Activated CD4-positive, alpha-beta T cell treated with anti-CD3 and anti-CD28 coated beads, Interleukin-2, amount 10 ng/mL, durations not matched to agents 7 days and 5 days (primary cell): ENCODE measurements at places on chromosomes 6 and 20.
A peak's percentile ranks its signal among the peaks of the same experiment; 100 is the strongest.

- no peak for DNase-seq
Observed at GRCh38 chr6:81981812-81982211, 229.3 kb upstream of the TENT5A start.

GRCh38 chr20:9260027-9260426, 191.1 kb downstream of the PLCB4 start:
- DNase-seq: no peak

- DNase-seq: no peak
Observed at GRCh38 chr6:17349427-17349826, 44.0 kb upstream of the CAP2 start.

GRCh38 chr6:135909737-135910387, 58.4 kb downstream of the PDE7B start:
- peak; percentile 81 for DNase-seq

- DNase-seq: no peak
Observed at GRCh38 chr6:12324099-12324498, 33.9 kb downstream of the EDN1 start.

- DNase-seq: no peak
Observed at GRCh38 chr6:125886914-125887313, 69.7 kb upstream of the HINT3 start.

DNA sequence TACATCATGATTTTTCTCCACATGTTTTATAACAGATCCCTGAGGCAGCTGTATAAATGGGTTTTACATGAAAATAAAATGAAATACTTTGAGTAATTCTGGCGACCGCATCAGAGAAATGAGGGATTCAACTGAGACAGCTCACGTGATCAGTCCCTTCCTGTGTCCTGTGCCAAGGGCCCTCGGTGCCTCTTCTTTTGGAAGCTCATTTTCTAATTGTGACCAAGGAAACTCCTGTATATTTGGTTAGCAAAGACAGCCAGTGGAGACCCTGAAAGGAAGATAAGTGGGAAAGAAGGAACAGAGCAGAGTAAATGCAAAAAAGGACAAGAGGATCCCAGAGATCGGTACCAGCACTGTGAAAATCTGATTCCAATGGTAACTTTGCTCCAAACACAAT, 129.9 kb downstream of the FYN start:
- DNase-seq: no peak

- no peak for DNase-seq
Observed at GRCh38 chr6:38192487-38192886, 373.0 kb downstream of the ZFAND3 start.

GRCh38 chr6:48744948-48745347, 634.0 kb upstream of the PTCHD4 start:
- DNase-seq: no peak

DNA sequence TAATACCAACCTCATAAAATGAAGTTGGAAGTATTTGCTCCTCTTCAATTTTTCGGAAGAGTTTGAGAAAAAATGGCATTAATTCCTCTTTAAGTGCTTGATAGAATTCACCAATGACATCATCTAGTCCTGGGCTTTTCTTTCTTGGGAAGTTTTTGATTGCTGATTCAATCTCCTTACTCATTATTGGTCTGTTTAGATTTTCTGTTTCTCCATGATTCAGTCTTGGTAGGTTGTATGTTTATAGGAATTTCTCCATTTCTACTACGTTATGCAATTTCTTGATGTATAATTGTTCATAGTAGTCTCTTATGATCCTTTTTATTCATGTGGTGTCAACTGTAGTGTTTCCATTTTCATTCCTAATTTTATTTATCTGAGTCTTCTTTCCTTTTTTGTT, 176.9 kb upstream of the PRND start:
- no peak for DNase-seq

DNA sequence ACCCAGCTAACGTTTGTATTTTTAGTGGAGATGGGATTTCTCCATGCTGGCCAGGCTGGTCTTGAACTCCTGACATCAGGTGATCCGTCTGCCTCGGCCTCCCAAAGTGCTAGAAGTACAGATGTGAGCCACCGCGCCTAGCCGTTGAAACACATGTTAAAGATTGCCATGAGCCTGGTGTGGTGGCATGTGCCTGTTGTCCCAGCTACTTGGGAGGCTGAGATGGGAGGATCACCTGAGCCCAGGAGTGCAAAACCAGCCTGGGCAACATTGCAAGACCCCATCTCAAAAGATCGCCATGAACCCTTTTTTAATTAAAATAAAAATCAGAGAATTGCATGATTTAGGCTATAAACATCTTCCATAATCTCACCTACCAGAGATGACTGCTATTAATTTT, 2.7 kb downstream of the EFCAB8 start:
- no peak for DNase-seq

DNA sequence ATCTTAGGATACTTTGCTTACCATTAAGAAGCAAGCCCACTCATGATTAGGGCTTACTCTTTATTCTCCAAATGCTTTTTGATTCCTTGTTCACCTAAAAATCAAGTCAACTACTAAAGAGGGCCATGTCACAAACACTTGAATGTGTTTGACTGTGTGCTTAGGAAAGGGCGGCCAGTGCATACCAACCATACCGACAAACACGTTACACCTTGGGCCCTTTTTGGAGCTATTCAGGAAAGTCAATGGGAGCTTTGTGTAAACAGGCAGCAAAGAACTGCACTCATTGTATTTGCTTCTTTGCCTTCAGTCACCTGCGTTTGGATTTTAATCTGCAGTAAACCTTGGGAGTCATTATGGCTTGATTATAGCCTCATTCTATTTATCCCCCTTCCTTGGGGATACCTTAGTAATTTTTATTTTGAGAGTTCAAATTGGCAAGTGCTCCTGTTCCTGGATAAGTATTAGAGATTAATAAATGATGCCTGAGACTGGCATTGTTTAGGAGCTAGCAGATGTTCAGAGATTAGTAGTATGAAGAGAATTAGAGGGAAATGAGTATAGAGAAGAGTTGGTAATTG, 102.6 kb upstream of the HDGFL1 start:
- no peak for DNase-seq

- no peak for DNase-seq
Observed at GRCh38 chr6:71043902-71044301, 87.0 kb upstream of the B3GAT2 start.

- peak; percentile 39 for DNase-seq
Observed at GRCh38 chr6:5813625-5814027, 193.1 kb downstream of the NRN1 start.

- no peak for DNase-seq
Observed at GRCh38 chr6:30819297-30819917, 64.9 kb upstream of the DDR1 start.

DNA sequence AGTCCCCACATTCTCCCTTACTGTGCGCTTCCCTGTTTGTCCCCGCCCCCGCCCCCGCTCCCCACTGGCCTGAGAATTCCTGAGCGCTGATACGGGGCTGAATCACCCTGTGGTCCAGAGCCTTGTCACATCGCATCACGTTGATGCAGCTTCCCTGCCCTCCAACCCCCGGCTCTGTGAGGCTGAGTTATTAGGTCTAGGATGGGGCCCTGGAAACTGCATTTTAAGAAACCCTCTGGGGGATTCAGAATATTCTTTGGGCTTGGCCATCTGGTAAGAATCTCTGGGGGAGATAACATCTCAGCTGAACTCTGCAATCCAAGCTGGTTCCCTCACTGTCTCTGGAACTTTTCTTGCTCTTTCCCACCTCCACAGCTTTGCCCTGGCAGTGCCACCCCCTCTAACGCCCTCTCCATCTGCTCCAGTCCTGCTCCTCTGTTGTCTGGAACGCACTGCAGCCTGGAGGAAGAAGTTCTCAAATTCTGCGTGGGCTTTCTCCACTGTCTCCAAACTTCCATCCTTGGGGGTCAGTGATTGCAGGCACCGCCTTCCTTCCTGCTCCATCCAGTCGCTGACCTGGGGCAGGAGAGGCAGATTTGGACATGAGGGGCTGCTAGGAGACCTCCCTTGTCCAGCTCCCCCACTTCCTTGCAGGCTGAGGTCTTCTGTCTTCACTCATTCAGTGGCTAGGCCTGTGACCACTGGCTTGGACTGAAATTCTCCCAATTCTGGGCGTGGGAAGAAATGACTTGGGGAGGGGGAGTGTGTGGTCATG, 42.6 kb downstream of the KIAA1755 start:
- no peak for DNase-seq

DNA sequence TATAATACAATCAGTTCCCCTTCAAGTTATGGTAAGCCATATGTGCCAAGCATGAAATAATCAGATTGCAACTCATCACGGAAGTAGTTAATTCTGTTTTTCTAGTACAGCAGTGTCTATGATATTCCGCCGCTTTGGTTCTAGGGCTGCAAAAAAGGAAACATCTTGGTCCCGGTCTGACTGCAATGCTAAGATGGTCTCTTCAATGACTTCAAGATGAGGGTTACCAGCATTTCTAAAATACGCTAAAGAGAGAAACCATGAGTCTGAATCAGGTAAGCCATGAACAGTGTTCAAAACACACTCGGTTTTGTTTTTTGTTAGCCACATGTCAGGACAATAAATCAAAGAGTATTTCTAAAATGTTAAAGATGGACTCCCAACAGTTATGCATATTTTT, 3.2 kb upstream of the ANKRD60 start:
- no peak for DNase-seq

DNA sequence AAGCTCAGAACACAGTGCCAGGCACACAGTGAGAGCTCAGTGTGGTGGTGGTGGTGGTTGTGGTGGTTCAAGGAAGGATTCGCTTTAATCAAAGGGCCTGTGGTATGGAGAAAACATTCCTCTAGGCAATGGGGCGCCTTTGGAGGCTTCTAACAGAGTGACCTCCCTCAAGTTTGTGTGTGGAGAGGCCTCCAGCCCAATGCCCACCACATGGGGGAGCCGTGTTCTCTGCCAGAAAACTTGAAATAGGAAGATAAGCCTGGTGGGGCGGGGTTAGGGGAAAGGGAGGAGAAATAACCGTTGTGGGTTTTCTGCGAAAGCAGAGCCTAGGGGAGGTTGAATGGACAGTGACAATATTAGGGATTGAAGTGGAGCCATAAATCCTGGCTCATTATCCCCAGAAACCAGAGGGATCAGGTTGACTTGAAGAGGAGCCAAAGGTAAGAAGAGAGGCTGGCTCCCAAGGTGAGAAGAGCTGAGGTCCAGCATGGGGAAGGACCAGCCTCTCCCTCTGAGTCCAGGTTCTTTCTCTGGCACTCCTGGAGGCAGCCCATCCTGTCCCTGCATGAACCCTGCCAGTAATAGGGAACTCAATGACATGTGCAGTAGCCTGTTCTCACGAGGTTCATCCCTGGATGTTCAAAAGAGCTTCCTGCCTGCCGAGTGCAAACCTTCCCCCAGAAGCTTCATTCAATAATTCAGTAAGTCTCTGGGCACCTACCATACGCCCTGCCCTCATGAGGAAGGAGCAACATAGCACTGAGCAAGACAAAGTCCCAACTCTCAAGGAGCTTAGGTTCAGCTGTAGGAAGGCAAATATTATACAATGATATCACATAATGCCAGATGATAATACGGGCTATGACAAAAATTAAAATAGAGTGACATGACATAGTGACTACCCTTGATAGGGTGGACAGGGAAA, 51.4 kb downstream of the TGM2 start:
- peak; percentile 29 for DNase-seq

GRCh38 chr6:119934816-119935215, 585.3 kb upstream of the MAN1A1 start:
- no peak for DNase-seq

- DNase-seq: peak; percentile 74
Observed at GRCh38 chr6:16319813-16320532, 81.6 kb downstream of the GMPR start.

- no peak for DNase-seq
Observed at GRCh38 chr6:13678255-13678983, 33.2 kb downstream of the RANBP9 start.

DNA sequence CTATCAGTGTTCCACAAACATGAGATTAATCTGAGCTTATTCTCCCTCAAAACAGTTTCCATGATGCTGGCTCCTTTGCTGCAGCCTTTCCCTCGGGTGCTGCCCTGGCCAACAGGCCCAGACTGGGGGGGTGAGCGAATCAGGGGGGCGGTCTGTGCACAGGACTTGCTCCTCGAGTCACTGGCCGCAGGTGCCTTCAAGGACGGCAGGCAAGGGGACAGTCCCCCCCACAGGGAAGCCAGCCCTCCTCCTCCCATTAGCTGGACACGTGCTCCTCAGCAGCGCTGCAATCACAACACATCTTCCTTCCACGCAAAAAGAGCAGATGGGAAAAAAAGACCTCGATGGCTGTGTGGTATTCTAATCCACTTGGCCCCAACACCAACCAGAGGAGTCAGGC, 10.0 kb downstream of the YTHDF1 start:
- DNase-seq: no peak

- DNase-seq: no peak
Observed at GRCh38 chr20:56710125-56710524, 81.0 kb downstream of the TFAP2C start.

GRCh38 chr6:80696268-80696667, 589.8 kb downstream of the BCKDHB start:
- DNase-seq: no peak

- no peak for DNase-seq
Observed at GRCh38 chr6:36334832-36335459, 1.7 kb downstream of the BNIP5 start.

GRCh38 chr6:154598399-154598798, 87.9 kb upstream of the CNKSR3 start:
- DNase-seq: no peak

DNA sequence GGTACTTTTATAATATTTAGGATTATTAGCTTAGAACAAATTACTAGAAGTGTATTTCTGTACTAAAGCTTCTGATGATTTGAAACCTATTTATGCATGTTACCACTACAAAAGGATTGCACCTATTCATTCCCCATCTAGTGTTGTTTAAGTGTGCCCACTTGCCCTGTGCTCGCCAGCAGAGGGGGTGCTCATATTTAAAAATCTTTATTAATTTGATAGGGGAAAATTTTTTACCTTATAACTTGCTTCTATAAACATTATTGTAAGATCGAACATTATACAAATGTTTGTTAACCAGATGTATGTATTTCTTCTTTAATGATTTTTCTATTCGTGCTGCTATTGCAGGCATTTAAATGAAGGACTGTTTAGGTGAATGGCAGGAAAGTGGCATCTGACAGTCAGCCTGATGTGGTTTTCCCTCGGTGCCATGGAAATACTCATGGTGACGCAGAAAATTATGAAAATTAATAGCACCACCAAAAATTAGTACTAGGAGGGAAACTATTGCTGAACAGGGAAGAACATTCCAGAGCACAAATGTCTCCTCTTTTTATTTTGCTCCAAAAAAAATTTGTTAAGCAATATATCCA, 44.1 kb upstream of the FNDC1 start:
- no peak for DNase-seq

- no peak for DNase-seq
Observed at GRCh38 chr6:38755207-38755606, 40.1 kb downstream of the DNAH8 start.
